Kidney tubule cell (primary cell): ENCODE measurements at places on chromosomes 1 and 21.

- no peak for DNase-seq
These were observed 42.5 kb downstream of the GPR88 start for GRCh38 chr1:100580446-100580845.

- no peak for DNase-seq
These were observed 21.6 kb downstream of the LDLRAP1 start for GRCh38 chr1:25564777-25565574.

DNA sequence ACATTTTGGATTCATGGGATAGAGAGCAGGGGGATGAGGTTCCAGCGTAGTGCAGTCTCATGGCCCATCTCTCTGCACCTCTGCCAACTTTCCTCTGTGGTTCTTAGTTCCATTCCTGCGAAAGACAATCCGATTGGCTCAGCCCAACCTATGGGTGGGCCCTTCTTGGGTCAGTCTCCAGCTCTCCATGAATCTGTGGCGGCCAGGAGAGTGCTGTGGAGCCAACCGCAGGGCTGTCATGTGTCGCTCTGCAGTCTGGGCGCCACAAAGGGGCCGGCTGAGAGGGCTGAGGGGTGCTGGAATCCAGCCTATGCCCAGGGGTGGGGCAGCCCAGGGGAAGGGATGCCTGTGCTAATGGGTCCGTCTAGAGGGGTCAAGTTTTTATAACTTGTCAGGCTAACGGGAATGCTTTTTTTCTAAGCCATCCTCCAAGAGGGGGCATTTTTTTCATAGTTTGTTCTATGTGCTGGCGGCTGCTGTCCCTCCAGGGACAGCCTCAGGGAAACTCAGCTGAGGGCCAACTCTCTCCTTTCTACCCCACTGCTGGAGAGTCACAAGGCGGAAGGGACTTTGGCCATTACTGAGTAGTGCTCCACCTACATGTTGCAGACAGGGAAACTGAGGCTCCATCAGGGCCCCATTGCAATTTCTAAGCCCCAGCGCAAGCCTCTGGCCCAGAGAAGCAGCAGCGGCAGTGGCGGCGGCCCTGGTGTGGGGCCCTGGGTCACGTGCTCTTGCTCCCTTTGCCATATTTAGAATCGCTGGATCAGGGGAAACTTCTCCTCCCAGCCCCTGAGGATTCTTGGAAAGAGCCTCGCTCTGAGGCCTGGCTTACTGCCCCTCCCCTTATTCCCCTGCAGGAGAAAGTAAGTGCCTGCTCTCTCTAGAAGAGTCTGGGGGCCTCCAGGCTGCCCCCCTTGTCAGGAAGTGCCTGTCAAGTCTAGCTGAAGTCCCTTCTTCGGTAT is 23.4 kb downstream of the KCNQ4 start:
- no peak for DNase-seq

DNA sequence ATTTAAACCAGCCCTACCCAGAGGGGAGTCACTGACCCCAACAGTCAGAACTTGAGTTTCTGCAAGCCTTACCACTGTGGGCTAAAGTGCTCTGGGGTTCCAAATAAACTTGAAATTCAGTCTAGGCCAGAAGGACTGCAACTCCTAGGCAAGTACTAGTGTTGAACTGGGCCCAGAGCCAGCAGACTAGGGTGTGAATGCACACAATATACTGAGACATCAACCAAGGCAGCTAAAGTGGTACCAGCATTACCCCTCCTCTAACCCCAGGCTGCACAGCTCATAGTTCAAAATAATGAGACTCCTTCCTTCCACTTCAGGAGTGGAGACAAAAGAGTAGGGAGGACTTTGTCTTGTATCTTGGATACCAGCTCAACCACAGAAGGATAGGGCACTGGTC is 18.9 kb upstream of the IL20 start:
- DNase-seq = no peak

DNA sequence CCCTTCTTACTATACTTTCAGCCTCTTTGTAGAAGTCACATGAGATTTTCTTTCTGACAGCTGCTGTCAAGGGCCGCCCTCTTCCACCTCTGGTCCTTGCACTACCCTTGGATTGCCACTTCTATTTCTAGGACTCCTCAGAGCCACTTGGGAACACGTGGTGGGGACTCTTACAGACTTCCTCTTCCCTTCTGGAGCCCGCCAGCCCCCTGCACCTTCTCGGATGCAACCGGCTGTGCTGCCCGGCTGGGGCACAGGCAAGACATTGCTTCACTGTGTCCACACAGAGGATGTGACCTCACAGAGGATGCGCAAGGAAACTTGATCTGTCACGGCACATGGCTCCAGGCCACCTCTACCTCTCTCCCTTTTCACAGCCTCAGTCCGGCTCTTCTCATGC is 2.4 kb upstream of the IKBKE start:
- DNase-seq = no peak

- DNase-seq = peak; percentile 48
These were observed 26.8 kb downstream of the S100A6 start for GRCh38 chr1:153509036-153509435.

GRCh38 chr1:212791261-212791675 is 309 bp downstream of the NSL1 start:
- DNase-seq = no peak

DNA sequence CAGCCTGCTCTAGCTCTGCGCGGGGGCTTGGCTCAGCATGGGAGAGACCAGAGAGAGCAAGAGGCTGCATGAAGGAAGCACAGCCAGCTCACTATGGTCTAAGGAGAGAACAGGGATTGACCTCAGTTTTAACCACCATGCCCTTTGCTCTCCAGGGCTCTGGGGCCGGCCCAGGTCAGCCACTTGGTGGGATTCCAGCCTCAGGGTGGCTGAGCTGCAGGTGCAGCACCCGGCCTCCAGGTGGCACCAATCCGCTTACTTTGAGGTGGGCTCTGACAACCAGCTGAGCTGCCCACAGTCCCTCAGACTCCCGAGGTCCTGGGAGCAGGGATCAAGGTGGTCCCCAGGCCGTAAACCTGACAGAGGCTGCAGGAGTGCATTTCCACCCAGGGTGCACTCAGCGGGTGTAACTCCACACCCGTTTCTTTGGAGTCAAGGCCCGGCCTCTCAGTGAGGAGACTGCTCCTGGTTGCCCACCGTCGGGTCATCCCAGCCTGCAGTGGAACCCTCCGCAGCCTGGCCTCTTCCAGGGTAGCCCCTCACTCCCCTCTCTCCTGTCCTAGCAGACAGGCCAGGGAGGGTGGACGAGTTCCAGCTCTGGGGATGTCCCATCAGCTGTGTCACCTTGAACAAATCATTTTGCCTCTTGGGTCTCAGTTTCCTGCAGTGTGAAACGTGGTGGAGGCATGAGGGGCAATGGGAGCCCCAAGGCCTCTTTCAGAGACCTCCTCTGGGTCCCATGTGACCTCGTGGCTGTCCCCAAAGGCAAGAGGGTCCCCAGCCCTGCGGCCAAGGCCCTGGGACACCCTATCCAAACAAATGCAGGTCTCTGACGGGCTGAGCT is 607 bp upstream of the LGR6 start:
- peak; percentile 57 for DNase-seq

- DNase-seq = no peak
These were observed 134.8 kb upstream of the DPT start for GRCh38 chr1:168863772-168864171.

DNA sequence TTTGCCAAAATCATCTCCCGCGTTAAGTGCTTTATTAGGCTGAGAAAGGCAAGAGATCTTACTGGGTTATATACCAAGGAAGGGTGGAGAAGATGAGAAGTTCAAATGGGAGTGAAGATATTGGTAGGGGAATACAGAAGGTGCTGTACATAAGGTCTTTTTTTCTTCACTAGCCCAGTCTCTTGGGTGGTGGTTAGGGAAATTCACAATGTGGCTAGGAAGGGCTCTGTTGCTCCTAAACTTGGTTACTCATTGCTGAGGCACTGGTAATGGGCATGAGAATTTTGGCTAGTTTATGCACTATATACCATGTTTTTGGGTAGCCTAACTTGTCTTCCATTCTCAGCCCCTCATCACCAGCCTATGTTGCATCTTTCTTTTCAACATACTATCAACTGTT is 50.6 kb downstream of the LHX4 start:
- no peak for DNase-seq

DNA sequence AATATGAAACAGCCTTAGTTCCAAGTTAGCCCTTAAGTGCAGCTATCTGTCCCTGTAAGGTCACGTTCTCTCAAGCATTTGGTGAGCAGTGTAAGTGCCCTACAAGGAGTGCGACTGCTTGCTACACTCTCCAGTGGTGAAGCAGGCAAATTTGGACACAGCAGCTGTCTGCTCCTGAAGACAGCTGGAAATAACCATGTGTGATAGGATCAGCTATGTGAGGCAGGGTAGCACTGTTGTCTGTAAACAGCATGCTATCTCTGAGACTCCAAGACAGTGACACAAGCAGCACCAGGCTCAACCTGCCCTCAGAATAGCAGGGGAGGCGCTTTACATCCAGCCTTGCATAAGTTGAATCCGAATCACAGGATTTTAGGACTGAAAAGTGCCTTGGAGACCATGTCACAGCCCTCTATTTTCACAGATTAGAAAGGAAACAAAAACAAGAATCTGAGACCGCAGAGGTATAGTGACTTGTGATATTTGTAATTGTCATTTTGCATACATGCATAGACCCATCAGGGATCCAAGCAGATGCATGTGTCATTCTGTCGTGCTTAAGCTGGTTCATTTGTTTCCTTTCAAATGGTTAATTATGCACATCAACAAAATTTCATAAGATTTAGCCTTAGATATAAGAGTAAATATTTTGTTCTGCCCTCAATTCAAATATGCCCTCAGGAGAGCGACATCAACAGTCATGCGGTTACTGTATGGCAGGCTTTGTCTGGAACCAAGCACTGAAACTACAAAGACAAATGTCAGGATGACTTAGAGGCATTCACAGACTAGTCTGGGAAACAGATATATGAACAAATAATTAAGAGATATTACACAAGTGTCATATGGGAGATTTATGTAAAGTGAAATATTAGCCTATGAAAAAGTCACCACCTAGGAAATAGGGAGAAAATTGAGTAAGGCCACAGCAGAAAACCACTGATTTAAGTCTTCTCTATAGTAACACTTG is 134.9 kb upstream of the NRIP1 start:
- DNase-seq = no peak

DNA sequence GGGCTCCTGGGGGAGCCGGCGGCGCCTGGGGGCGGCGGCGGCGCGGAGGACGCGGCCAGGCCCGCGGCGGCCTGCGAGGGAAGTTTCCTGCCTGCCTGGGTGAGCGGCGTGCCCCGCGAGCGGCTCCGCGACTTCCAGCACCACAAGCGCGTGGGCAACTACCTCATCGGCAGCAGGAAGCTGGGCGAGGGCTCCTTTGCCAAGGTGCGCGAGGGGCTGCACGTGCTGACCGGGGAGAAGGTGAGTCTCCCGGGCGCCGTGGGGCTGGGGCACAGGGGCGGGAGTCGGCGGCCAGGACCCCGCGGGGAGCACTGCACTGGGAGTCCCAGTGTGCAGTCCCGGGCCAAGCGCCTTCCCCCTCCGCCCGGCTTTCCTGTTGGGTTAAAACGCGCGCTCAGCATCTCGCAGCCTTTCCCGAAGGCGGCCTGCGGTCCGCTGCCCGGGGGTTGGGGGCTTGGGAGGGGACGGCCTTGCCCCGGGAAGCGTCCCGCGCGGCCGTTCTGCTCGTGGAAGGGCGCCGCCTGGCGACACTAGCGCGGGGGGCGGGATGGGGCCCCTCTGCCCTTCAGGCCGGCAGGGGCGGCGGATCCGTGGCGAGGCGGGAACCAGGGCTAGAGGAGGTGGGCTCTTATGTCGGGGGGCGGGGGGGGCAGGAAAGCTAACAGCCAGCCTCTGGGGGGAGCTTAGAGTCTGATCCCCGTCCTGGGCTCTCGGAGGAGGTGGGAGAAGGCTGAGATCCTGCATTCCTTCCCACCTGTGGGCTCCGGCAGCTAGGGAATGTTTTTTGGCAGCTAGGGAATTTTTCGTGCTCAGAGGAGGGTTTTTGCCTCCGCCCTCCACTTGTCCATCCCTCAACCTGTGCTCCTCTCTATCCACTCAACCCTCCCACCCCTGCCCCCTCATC is 1.1 kb downstream of the HUNK start:
- peak; percentile 56 for DNase-seq

GRCh38 chr1:81477710-81478109 is 323.0 kb upstream of the ADGRL2 start:
- no peak for DNase-seq

GRCh38 chr1:246176126-246177024 is 330.7 kb downstream of the SMYD3 start:
- peak; percentile 70 for DNase-seq

DNA sequence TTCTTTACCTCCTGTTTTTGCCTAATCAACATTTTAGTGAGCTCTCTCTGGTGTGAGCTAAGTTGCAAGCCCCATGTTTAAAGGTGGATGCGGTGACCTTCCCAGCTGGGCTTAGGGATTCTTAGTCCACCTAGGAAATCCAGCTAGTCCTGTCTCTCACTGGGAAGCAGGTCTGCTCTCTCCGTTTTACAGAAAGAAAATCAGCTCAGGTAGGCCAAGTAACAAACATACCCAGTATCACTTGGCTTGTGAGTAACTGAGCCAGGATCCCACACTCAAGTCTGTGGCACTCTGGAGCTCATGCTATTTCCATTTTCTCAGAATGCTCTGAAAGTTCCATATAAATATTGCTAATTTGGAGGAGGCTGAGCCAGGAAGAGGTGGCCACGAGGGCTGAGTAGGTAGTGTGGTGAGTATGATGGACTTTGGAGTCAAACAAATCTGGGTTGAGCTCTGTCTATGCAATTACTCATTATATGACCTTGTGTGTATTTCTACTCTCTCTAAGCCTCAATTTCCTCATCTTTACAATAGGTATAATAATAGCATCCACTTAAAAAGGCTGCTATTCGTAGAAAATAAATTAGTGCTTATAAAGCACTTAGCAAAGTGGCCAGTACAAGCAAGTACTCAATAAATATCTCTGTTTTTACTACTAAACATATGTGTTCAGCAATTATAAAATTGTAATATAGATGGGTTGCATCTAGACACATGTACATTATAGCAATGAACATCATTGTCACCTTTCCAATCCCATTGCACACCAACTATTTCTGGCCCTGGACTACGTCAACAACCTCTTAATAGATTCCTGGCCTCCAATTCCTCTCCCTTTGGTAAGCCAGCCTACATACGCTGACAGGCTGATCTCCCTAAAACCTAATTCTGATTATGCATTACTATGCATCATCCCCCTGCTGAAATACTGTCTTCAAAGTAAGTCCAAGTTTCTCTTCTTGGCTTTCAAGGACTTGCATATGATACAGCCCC is 32.7 kb upstream of the DHCR24 start:
- DNase-seq = no peak

DNA sequence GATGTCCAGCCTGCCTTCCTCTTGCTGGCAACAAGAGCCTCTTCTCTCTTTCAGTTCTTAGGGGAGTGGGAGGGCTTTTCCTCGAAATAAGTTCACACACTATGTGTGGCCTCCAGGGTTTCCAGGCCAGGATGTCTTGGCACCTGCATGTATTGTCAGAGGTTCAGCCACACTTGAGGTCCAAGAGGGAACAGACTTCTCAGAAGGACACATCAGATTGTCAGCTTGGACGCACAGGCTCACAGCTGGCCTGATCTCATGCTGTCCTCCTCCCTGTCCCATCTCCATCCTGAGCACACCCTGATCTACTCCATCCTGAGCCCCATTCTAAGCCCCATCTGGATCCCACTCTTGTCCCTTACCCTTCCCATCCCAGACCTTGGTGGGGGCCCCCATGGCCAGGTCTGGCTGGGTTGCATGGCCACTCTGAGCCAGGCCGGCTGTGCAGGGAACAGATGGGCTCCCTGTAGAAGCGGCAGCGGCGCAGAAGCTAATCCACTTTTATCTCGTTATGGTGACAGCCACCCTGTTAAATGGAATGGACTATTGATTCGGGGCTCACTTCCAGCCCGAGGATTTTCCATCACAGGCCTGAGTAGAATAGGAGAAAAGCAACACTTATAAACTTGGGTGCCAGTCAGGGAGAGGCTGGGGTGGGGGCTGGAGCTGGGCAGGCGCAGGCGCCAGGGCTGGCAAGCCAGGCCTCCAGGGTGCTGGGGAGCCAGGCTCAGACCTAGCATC is 85.1 kb upstream of the CSF3R start:
- no peak for DNase-seq
